ENCODE measurements at places on chromosomes 2 and 18.

DNA sequence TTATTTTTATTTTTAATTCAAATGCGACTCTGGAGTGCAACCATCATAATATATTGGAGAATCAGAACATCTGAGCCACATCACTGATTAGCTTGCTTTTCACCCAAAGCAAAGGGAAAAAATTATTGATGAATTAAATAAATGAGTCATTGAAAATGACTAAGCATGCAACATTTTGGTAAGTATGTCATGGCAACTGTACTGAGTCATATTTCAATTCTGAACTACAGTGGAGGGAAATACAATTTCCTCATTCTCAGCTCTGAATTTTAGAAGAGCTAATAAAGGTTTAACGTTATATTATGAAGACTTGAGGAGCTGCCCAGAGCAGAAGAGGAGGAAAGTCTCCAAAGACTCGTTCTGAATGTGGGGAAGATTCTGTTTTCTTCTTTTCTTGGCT lies 89.6 kb upstream of the CCDC68 start:
- DNase-seq: no peak

DNA sequence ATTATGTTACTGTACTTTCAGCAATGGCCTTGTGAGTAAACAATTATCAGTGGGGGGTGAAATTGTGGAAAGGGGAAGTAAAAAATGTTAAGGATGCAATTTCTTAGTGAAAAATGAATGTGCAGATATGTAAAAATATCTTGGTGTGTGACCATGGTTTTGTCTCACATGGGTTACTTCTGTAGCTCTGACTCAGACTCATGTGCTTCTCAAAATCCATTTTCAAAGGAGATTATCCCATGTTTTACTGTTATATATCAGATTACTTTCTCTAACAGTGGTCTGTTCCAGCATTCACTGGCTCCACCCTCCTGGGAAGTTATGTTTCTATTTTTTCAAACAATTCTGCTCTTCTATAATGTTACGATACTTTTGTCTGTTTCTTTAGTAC lies 298.2 kb upstream of the COL3A1 start:
- DNase-seq: no peak

- DNase-seq: no peak
Measured at GRCh38 chr18:77557046-77557587, 307.5 kb downstream of the GALR1 start.

DNA sequence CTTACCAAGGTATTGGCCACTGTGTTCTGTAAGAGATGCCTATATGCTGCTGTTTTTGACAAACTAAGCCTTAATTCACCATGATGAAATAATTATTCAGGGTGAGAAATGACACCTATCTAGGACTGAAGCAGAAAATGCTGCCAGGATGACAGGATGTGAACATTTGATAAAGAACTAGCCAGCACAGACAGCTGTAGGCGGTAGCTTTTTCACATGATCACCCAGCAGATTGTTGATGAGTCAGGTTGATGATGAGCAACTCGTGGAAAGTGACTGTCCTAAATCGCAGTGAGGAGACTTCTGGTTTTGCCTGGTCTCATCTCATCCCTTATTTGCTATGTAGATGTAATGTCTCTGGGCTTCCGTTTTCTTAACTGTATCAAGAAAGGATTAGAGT lies 144.1 kb downstream of the PRPF40A start:
- DNase-seq: no peak

GRCh38 chr2:201931951-201932350 lies 101.7 kb upstream of the FZD7 start:
- no peak for DNase-seq

DNA sequence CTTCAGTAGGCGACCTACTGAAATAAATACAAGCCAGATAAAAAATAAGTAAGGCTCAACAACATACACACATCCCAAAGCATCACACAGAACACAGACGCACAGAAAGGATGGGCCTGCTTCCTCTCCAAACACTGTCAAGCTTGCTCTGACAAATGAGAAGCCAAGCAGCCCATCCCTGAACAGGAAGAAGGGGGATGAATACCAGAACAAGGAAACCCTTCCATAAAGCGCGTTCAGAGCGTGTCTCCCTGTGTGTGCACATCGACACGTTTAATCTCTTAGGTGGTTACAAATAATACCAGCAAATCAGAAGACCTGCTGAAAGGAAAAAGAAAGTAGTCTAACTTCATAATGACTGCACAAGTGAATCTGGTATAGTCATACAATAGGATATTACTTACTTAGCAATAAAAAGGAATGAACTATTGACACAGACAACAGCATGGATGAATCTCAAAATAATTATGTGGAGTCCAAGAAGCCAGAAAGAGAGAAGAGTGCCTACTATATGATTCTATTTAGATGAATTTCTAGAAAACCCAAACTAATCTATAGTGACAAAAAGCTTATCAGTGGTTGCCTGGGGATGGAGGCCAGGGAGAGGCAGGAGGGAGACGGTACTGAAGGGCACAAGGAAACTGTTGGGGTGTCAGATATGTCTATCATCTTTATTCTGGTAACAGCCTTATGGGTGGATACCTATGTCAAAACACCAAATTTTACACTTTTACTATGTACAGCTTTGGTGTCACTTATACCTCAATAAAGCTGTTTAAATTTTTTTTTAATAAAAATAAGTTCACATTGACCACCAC lies 26.8 kb downstream of the MBOAT2 start:
- DNase-seq: no peak

- no peak for DNase-seq
Measured at GRCh38 chr2:114113518-114113917, 223.6 kb downstream of the ACTR3 start.

DNA sequence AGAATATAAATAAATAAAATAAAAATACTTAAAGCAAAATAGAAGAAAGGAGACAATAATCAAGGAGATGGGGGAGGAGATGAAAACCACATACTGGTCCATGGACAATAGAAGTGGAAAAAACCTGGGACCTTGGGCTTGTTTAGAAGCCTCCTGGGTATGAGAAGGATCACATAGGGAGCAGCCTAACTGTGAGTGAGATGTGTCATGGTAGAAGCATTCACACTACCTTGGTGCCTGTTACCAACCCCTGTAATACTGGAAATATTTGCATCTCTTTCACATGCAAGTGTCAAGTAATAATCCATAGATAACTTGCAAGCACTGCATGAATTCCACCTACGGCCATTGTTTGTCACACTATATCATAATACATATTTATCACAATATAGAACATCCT lies 23.2 kb upstream of the RNF103 start:
- DNase-seq: no peak

- no peak for DNase-seq
Measured at GRCh38 chr18:59114160-59114559, 25.5 kb upstream of the SEC11C start.

DNA sequence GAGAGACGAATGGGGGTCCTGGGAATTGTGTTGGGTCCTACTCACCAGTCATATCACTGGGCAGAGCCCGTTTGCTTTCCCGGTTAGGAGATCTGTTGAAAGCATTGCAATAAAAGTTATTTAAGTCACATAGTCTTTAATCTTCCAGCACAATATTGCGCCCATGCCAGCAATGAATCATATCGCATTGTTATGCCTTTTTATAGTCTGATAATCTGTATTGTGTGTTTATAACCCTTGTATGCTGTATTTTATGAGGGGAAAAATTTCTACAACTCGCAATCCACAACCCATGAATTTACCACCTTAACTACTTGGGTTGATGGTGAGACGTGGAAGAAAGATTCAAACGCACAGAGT lies 211.9 kb upstream of the SMIM21 start:
- no peak for DNase-seq

DNA sequence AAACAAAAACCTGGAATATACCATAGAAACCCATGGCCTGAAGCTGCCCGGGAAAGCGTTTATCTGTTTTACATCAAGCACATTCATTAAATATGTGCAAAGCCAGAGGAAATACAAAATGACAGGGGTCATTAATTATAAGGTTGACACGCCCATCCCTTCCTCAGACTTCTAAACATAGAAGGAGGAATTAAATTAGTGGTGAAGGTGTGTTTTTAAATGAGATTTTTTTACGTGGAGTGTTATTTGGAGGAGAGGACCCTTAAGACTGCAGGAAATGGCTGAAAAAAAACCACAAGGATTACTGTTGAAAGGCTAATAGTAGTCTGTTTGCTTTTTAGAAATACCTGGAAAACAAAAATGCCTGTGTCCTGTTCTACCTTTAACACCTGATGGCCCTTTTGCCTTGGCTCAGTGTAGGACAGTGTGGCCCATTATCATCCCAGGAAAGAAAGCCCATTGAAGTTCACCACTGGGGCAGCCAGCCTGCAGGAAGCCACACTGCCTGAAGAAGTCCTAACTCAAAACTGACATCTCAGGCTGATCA lies 123.2 kb downstream of the EPHA4 start:
- DNase-seq: no peak

- no peak for DNase-seq
Measured at GRCh38 chr2:217163987-217164386, 304.1 kb upstream of the TNP1 start.

DNA sequence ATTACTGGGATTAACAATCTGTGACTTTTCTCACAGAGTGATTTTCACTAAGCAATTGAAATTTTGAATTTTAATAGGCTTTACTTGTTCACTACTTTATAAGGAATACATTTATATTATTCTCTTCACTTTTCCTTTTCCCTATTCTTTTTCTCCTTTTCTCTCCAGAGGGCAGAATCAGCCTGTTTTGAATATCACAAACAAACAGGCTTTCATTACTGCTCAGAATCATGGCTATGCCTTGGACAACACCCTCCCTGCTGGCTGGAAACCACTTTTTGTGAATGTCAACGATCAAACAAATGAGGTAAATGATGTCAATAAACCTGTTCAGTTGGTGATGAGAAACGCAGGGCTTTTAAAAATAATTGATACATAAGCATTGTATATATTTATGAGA lies 35.3 kb downstream of the CPS1 start:
- DNase-seq: no peak

- DNase-seq: no peak
Measured at GRCh38 chr2:234211797-234212196, 161.3 kb downstream of the SPP2 start.

GRCh38 chr2:199581935-199582360 lies 124.2 kb upstream of the SATB2 start:
- no peak for DNase-seq

DNA sequence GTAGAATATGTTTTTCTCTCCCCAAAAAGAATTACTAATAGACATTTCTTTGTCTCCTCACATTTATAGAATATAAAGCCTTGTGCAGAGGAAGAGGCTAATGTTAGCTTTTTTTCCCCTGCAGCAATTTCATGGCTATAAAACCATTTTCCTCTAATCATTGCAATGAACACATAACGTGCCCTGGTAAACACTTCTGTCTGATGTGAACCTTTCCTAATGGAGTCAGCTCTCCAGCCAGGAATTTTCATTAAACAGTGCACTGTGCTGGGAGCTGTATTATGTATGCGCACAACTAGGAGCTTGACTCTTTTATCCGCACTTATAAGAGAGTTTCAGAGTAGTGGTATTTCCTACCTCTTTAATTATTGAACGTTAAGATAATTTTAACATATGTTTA lies 63.9 kb upstream of the SPATS2L start:
- DNase-seq: no peak

- DNase-seq: no peak
Measured at GRCh38 chr2:169354244-169354643, 8.1 kb downstream of the LRP2 start.

GRCh38 chr2:135636982-135637381 lies 104.7 kb upstream of the UBXN4 start:
- DNase-seq: no peak

GRCh38 chr2:73916666-73917065 lies 10.0 kb upstream of the DGUOK start:
- DNase-seq: no peak

- peak; percentile 13 for DNase-seq
Measured at GRCh38 chr2:86623043-86623493, 597 bp downstream of the RNF103 start.

- no peak for DNase-seq
Measured at GRCh38 chr2:74931940-74932339, 26.5 kb upstream of the POLE4 start.

DNA sequence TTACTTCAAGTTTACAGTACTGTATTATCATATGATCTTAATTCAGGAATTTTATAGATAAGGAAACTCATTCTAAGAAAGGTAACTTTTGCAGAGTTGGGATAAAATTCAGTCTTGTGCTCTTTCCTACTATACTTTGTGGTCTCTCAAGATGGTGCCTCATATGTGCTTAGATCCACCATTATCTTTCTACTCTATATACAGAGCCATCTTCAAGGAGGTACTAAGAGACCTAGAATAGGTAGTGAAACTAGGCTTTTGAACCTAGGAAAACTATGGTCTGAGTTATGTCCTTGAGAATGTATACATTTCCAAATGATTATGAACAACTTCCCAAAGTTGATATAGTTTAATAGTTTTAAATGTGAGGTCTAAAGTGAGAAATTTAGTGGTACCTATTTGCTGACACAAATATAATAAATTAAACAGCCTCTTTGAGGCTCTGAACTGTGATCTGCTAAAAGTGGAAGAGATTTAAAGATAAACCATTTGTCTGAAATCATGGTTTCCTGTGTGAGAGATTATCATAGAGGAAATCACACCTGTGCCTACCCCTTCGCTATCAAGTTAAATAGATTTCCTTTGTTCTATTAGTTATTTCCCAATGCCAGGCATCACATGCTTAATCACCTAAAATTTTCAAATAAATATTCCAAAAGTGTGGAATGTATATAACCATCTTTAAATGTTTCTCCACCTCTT lies 27.2 kb downstream of the ACAA2 start:
- no peak for DNase-seq

DNA sequence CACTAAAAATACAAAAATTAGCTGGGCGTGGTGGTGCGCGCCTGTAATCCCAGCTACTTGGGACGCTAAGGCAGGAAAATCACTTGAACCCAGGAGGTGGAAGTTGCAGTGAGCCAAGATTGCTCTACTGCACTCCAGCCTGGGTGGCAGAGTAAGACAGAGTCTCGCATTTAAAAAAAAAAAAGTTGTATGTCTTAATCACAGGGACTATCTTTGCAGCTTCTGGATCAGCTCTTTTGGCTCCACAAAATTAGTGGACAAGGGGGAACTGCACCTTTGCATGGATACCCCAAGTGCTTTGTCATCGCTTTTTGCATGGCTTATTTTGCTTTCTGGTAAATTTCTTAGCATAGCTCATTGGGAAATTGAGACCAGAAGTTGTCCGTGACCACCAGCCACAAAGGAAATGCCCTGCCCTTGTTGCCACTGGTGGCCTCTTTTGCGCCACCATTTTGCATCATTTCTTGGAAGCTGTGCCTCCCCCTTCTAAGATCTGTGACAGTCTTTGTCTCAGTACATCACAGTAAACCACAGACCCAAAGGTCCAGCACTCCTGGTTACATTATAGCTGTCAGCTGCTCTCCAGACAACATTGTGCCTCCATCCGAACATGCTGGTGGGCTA lies 43.9 kb upstream of the PCBP1 start:
- DNase-seq: no peak

- DNase-seq: no peak
Measured at GRCh38 chr2:110883406-110883805, 151.0 kb downstream of the ACOXL start.

Measured in activated T-helper 1 cell treated with Interleukin-2 at 50 U/mL for 16 hours (primary cell).